ENCODE measurements at places on chromosomes 6 and 20.
A peak's percentile ranks its signal among the peaks of the same experiment; 100 is the strongest.

GRCh38 chr6:85473748-85474147 lies 23.9 kb downstream of the NT5E start:
- no peak for DNase-seq

GRCh38 chr20:11813106-11813890 lies 104.4 kb upstream of the BTBD3 start:
- no peak for DNase-seq

GRCh38 chr20:18137412-18138265 lies at the start of the genes KAT14 and PET117:
Gene KAT14 (plus strand): TSS chr20:18137863. CDS start chr20:18142661, 4,798 bp downstream.
Gene PET117 (plus strand): TSS chr20:18137863. CDS start chr20:18137956, 93 bp downstream.
- peak; percentile 85 for DNase-seq

GRCh38 chr6:106360989-106361430 lies 493 bp downstream of the CRYBG1 start:
- no peak for DNase-seq

GRCh38 chr6:52969359-52969758 lies 25.7 kb downstream of the GSTA4 start:
- no peak for DNase-seq

- no peak for DNase-seq
Measured at GRCh38 chr6:133590814-133591213, 298.1 kb upstream of the TCF21 start.

DNA sequence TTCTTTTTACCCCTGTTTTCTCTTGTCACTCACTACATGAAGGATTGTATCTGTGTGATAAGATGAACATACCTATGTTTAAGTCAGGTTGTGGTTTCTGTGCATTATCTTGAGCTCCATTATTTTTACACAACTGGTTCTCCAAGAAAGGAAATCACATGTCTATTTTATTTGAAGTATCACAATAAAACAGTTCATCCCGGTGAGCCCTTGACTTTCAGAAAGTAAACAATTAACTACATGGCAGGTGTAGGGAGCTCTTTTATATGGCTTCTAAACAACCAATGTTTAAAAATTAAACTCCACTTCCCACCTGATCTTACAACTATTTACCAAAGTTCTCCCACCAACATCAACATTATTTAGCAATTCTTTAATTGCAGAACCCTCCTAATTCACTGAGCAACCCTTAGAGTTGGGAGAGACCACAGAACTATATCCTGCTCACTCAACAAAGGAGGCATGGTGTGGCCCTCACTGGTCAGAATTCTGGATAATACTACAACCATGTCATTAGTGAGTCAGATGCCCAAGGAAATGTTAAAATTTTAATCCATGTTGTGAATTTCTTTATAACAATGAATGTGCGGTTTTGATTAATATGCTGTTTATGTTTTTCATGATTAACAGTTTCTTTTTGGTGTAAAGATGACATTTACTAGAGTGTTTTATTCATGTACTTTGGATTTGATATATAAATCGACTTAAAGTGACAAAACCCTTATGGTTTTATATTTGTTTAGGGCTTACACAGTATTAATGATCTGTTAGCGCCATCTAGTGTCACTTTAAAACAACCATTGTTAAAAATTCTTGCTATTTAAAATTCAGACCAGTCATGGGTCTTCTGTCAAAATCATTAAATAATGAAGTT lies 50.0 kb upstream of the SCGN start:
- peak; percentile 17 for DNase-seq

DNA sequence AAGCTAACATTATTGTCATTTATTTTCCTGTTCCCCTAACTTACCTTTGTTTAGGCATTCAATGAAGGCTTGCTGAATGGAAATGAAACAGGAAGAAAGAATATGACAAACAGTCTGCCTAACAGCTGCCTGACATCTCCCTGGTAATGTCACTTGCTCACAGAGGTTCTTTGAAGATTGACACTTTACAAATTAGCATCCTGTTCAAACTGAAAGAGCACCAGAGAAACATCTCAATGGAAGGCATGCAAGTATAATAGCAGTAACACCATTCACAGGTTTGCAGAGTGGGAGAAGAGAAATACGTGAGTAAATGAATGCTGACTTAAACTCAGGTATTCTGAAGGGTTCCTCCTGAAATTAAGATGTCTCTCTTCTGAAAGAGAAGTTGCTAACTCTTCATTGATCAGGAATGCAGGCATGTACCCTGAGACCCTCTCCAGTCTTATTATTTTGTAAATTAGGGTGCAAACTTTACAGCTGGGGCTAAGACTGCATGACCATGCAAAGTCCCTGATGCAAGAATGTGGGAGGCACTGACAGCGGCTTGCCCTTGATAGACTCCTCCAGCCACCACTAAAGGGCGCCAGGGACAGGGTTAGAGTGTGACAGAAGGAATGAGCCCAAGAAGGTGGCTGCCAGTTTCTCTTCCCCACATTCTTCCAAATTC lies 1.3 kb upstream of the SMLR1 start:
- no peak for DNase-seq

GRCh38 chr20:6705106-6705766 lies 62.2 kb upstream of the BMP2 start:
- DNase-seq = no peak

DNA sequence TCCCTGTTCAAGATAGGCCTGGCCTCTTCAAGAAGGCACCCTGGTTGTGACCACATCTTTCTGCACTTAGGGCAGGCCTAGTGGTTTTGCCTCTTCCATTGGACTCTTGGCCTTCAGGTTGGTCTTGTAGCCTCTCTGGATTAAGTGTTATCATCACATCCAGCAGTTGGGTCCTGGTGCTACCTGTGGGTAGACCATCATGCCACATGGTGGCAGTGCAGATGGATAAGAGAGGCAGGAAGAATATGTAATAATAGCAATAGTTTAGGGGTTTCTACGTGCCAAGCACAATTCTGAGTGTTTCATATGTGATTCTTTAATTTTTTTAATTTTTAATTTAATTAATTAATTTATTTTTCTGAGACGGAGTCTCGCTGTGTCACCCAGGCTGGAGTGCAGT lies 28.5 kb upstream of the SNRPB2 start:
- no peak for DNase-seq

DNA sequence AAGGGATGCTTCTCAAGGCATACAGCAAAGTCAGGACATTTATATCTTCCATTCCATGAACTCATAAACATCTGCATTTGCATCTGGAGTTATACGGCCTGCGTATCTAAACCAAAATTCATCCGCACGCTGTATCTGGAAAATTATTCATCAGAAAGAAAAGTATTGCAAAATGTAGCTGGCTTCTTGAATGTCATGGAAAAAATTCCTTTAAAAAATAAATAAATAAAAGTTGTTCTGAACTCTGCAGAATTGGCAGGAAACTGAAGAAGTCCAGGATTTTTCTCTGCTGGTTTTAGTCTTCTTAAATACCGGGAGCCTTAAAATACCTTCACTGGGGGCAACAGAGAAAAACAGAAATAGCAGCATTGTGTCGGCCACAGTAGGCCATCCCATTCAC lies 23.7 kb upstream of the FOXF2 start:
- DNase-seq = no peak
